ENCODE measurements at places on chromosomes 2 and 18.

DNA sequence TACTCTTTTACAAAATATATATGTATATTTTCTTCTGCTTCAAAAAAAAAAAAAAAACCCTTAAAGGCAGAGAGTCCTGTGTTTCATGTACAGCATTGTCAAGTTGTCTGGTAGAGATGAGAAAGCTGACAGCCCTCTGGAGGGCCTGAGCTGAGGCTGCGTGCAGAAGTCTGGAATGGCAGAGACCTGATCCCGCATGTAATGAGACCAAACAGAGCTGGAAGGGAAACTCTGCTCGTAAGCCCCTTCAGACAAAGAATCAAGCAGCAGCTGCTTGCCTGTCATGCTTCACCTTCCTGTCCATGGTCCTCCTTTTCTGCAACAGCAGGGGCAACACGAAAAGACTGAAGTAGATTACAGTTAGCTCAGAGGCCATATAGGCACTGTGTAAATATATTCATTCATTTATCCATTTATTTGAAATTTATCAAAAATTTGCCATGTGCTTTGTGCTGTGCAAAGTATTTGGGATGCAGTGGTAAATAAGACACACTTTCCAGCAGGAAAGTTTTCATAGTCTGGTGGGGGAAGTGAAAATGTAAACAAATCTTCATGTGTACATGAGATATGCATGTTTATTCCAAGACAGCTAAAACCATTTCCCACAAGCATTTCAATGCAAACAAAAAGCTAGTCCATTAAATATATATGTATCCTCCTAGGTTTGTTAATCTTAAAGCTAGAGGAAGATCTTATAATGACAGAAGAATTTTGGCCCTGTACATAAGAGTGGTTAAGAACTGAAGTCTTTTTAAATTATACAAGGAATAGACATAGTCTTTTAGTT, 912.7 kb downstream of the CPS1 start:
- no peak for DNase-seq

- no peak for DNase-seq
These were observed 18.2 kb upstream of the TNP1 start for GRCh38 chr2:216878072-216878471.

DNA sequence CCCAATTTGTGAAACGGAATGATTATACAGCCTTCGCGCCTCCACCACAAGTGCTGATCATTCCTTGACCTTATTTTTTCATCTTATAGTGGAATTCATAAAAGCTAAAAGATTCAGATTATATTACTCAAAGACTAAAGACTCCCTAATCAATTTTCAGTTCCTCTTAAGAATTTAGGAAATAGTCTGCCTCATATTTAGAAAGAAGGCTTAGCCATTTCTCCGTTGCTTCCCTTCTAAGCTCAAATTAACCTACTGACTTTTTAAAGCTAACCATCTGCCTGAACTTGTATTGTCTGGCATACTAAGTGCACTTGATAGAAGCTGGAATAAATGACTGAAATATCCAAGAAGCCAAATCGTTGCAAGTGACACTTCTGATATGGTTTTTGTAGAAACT, 44.7 kb downstream of the HNRNPLL start:
- DNase-seq, result no peak

DNA sequence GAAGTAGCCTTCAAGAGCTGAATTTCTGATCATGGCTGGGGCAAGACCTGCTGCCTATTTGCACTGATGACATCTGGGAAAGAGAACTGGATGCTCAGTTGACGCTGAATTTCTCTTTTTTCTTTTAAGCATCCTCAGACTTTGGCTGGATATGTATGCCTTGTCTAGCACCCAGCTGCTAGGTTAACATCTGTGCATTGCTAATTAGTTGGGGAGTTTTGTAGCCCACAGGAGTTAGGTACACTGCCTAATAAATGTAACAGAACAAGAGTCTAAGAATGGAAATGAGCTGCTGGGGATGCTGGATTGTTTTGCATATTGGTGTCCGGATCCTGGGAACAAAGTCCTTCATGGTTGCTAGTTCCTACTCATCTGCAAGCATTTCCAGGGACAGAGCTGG, 40.9 kb upstream of the STPG4 start:
- DNase-seq, result no peak

DNA sequence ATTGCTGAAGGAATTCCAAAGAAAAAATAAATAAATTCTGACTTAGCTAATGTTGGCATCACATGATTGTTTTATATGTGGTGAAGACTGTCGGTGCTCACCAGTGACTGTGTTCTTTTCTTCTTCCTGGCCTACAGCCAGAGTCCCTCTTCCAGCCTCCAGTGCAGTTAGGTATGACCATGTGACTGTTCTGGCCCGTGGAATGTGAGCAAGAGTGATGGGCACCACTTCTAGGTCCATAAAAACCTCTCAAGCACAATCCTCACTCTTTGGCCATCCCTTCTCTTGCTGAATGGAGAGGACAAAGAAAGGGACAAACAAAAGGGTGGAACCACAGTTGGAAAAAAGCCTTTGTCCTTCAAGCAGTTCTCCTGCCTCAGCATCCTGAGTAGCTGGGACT, 39.0 kb upstream of the BMPR2 start:
- no peak for DNase-seq

DNA sequence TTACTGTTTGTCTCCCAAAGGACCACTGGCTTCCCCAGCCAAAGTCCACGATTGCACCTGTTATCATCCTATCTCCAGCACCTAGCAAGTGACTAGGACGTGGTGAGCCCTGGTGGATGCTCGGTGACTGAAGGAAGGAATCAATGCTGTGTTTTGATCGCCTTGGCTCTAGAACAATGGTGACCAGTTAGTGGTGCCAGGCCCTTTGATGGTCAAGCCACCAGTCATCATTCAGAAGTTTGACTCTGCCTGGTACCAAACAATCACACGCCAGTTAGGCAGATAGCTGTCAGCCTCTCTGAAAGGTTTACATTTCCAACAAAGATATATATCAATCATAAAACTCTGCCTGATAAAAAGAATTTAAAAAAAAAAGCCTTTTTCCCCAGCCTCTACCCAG, 244.1 kb downstream of the SH3BP4 start:
- no peak for DNase-seq

- DNase-seq, result no peak
These were observed 25.4 kb downstream of the SH3YL1 start for GRCh38 chr2:238431-238830.

GRCh38 chr2:186641807-186642321, 52.0 kb upstream of the FAM171B start:
- no peak for DNase-seq

GRCh38 chr2:197216361-197216979, 94.1 kb downstream of the ANKRD44 start:
- DNase-seq, result no peak

- DNase-seq, result no peak
These were observed 114.3 kb downstream of the ARHGEF4 start for GRCh38 chr2:130951018-130951417.

DNA sequence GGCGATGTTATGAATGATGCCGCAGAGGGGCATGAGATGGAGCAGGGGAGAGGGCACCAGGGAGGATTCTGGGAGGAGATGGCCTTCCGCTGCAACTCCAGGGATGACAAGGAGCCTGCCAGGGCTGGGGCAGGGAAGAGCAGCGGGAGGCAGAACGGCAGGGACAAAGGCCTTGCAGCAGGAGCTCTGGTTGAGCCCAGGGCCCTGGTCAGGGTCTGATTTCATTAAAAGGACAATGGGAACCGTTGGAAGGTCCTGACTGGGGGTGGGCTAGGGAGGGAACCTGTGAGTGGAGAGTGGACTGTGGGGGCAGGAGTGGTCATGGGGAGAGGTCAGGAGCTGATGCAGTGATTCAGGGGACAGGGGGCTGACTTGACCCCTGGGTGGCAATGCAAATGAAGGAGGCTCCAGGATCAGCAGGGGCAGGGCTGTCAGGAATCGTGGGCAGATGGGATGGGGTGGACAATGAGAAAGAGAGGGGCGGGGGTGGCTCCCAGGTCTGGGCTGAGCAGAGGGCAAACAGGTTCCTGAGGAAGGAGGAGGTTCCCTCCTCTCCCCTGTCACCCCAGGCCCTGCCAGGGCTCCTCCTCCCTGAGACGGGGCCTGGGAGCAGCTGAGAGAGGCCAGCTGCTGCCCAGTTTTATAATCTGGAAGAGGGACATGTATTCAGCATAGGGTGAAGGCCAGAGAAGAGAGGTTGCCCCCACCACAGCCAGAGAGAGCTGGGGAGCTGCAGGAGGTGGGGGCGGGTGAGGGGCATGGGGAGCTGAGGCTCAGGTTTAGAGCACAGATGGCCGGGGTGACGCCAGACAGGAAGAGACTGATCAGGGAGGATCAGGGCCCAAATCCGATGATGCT, 7.3 kb upstream of the DUSP2 start:
- DNase-seq, result no peak

GRCh38 chr18:62172298-62172697, 14.6 kb downstream of the PIGN start:
- DNase-seq, result no peak

DNA sequence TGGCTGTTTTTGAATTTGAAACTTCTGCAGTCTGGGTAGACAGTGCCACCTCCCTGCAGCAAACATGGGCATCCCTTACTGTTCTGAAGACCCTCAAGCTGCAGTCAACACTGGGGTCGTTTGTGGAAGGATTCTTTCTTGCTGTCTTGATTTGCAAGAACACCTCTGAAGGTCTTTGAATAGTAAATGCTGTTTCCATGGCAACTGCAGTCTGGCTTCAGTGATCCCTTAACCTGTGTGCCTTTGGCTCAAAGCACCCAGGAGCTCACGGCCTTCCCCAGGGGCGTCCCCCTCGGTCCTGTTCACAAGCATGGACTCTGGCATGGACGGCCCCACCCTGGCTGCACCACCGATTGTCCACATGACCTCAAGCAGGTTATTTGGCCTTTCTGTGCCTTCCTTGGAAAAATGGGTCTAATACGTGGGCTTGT, 38.3 kb downstream of the LRRFIP1 start:
- no peak for DNase-seq

- DNase-seq, result no peak
These were observed 69.6 kb downstream of the PID1 start for GRCh38 chr2:229201521-229201920.

- DNase-seq, result no peak
These were observed 53.6 kb upstream of the HNMT start for GRCh38 chr2:137910641-137911040.

- DNase-seq, result no peak
These were observed 19.9 kb upstream of the SCYGR1 start for GRCh38 chr2:227407591-227408151.

DNA sequence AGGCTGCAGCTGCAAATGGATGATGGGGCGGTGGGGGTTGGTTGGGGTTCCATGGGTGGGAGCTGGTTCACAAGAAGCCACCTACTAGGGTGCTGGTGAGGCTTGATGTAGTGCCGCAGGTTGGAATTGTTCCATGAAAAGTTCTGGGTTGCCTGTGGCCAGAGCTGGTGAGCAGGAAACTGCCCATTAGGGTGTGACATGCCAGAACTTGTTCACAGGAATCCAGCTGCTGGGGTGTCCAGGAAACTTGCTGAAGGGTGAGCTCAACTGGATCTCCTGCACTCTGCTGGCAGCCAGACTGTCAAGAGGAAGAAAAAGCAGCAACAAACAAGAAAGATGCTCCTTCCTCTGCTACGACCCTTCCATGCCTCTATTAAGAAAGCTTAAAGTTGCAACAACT, 48.8 kb downstream of the MAP3K20 start:
- no peak for DNase-seq

DNA sequence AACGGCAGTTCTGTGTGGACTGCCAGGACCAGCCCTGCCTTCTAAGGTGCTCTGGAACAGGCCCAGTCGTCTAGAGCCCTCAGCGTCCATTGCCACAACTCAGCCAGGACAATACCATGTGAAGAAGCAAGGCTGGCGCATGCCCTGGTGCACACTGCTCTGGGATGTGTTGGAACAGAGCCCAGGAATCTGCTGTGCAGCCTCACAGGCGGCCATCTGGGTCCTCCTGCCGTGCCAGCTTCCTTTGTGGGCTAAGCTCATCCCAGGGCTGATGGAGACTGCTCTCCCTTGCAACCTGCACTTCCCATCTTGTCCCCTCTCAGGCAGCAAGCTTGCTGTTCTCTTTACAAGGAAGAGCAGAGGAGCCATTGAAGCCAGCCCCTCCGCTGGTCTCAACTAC, 246.4 kb upstream of the PXDN start:
- DNase-seq, result no peak

DNA sequence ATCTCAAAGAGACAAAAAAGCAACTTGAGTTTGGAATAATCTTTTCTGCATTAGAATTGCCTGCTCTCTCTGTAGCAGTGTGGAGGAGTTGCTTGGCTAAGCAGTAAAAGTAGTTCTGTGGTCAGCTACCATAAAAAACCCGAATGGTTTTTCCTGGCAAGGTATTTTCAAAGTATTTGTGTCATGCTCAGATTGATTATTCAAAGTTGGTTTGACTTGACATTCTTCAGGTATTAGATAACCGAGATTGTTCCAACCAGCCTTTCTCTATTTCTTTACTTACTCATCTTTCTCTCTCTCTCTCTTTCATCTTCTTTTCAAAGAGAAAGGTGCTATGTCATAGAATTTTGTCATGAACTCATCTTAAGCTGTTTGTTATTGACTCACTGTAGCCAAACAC, 404.9 kb downstream of the CPS1 start:
- DNase-seq, result no peak

- DNase-seq, result no peak
These were observed 16.6 kb upstream of the NPAS2 start for GRCh38 chr2:100803334-100803733.

- no peak for DNase-seq
These were observed 29.3 kb upstream of the SOS1 start for GRCh38 chr2:39150102-39150562.

DNA sequence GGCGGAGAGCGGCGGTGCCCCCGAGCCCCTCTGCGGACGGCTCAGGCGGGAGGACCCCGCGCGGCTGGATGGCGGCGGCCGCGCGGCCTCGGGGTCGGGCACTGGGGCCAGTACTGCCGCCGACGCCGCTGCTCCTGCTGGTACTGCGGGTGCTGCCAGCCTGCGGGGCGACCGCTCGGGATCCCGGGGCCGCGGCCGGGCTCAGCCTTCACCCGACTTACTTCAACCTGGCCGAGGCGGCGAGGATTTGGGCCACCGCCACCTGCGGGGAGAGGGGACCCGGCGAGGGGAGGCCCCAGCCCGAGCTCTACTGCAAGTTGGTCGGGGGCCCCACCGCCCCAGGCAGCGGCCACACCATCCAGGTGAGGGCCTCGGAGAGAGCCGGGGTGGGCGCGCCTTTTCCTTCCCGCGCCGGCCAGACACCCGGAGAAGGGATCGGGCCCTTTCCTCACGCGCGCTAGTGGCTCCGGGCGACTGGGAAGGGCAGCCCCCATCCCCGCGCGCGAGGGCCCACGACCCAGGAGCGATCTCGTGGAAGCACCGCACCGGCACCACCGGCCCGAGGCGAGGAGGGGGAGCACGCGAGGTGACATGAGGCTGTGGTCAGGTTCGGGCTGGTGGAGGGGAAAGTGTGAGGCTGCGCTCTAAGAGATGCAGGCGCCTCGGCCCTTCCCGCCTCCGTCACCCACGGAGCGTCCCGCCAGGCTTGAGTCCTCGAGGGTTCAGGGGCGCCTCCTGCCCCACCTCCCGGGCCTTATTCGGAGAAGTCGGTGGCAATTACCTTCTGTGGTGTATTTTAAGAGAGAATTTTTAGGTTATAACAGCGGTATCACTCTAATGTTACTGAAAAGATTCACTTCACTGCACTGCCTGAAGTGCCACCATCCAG, 607 bp downstream of the LAMA3 start:
- no peak for DNase-seq

All from stimulated activated CD8-positive, alpha-beta memory T cell treated with anti-CD3 and anti-CD28 coated beads, Interleukin-2, amount 100 ng/mL, for 1 hour (primary cell).